RWPE1 (cell line): ENCODE measurements at places on chromosomes 11 and 22.

- peak; percentile 19 for DNase-seq
Observed at GRCh38 chr11:69718147-69718546, 14.3 kb upstream of the FGF19 start.

DNA sequence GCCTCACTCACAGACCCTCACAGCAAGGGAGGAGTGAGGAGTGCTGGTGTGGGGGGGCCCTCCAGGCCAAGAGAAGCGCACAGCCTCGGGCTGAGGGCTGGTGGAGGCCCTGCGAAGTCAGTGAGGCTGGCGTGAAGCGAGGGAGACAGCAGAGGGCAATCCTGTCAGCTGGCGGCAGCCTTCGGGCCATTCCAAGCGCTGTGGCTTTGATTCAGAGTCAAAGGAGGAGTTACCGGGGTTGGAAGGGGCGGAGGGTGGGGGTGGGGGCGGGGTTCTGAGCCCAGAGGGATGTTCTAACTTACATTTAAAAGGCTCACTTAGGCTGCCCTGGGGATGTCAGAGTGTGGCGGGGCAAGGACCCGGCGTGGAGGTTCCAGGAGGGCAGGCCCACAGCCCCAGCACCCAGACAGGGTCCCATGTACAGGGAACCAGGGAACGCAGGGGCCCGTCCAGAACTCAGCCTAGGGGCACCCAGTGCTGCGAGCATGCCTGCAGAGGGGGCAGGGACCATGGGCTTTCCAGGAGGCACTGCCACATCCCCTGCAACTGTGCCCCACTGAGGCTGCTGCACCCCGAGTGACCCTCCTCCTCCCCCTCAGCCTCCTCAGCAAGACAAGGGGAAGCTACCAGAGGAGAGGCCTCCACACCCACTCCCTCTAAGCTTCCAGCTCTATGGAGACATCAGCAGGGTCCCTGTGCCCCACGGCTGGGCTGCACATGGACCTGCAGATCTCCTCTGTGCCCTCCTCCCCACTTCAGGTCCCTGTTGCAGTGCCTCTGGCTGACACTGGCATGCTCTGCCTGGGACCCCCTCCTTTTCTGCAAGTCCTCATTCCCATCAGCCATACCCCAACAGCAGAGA is 39.7 kb upstream of the TTLL12 start:
- peak; percentile 10 for DNase-seq

GRCh38 chr22:17258015-17258787 is 39.0 kb upstream of the ADA2 start:
- DNase-seq: peak; percentile 15

GRCh38 chr11:76670485-76671236 is at the start of gene LRRC32:
Gene LRRC32 (minus strand): TSS chr11:76670747. CDS start chr11:76665954, 4,793 bp downstream.
- DNase-seq: no peak

DNA sequence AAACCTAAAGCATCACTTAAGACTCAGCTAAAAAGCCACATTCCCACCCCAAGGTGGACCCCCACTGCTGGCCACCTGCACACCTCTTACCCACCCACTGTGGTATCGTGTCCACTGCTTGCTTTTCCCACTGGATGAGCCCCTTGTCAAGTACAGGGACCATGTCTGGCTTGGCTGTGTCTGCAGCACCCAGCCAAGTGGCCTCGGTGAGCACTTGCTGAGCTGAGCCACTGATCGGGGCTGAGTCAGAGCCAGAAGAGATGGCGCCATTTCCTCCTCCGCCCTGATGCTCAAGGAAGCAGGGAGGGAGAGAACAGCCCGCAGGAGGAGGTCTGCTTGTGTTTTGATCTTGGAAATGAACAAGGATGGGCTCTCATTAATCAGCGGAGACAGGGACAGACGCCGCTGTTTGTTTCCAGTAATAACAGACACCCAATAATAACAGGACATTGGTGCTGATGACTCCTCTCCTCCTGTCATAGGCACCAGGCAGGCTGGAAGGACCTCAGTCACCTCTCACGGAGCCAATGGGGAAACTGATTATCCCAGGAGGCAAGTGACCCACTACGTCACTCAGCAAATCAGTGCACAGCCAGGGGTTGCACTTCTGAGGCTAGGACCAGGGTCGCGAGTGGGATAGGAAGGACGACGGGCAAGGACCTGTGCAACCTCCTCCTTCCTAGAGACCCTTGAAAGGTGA is 85.2 kb upstream of the RTL6 start:
- DNase-seq: peak; percentile 8

DNA sequence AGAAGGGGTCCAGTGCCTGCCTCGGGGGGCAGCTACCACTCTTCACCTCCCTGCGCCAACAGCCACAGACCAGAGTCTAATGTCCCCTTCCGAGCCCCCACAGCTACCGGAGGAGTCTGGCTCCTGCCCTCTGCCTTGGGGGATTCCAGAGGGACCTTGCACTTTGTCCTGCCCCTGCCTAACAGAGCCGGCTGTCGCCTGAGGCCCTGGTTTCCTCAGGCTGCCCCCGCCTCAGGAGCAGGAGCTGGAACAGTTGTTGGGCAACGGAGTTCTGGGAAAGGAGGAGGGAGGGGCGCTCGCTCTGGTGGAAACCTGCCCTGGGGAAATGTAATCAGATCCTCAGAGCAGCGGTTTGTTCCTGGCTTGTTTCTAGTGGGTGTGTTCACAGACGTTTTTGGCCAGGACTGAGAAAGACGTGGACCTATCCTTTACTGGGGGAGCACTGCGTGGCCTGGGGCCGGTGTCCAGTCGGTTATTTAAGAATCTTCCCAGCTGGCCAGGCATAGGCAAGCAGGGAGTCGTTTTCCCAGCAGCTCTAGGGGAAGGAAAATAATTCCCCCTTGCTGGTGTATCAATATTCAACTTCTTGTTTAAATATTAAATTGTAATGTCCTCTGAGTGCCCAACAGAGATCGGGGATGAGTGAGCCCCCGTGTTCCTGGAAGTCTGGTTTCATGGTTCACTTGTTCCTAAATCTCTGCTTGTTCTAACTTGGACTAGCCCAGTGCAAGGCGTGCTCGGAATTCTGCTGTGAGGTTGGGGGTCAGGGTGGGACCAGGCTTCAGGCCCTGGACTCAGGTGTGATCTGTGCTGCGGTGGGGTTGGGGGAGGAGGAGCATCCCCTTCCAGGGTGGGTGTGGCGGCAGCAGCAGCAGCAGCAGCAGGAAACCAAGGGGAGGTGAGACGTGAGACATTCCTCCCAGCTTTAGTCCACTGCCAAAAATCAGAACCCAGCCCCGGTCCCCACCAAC is 32.1 kb downstream of the A4GALT start:
- DNase-seq: peak; percentile 81

- DNase-seq: peak; percentile 16
Observed at GRCh38 chr22:45208993-45209838, 31.5 kb downstream of the KIAA0930 start.

- DNase-seq: no peak
Observed at GRCh38 chr11:93668171-93668570, 6.7 kb downstream of the CEP295 start.

- peak; percentile 24 for DNase-seq
Observed at GRCh38 chr22:39814899-39815298, 78.7 kb downstream of the ENTHD1 start.

DNA sequence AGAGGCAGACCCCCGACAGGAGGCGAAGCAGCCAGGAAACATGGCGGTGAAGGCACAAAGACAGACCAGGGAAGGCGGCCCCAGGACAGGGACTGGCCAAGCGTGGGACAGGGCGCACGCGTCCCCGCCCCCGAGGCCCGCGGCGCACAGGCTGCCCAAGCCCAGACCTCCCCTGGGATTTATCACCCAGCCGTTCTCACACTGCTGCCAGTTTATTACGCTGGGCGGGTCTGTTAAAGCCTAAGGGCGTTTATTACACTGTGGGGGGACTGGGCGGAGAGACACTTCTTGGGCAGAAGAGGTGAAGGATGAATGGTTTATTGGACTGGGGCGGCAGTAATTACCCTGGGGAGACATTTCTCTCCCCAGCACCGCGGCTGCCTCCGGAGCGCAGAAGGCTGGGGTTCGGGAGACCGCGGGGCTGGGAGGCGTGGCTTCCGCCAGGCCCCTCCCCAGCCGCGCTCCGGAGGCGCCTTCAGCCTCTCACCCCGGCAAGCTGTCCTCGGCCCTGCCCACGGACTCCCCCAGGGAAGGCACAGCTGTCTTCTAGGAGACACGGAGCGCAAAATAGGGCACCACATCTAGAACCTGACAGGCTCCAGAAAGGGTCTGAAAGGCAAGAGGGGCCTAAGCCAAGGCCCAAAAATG is 47.1 kb downstream of the SLC22A12 start:
- no peak for DNase-seq

GRCh38 chr11:65719871-65720210 is 757 bp downstream of the RNASEH2C start:
- DNase-seq: peak; percentile 41

DNA sequence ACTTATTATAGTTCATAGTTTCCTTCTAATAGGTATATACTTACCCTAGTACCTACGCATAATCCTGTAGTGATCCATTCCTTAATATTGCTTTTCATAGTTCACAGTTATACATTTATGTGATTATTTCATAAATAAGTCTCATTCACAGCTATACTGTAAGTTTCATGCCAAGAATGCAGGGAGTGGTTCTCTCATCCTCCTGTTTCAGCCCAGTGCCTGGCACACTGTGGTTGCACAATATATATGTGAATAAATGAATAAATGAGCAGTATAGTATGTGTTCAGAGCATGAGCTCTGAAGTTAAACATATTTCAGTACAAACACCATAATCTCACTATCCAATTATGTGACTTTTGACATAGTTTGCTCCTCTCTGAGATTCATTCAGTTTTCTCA is 115.8 kb downstream of the MAML2 start:
- peak; percentile 20 for DNase-seq

- peak; percentile 78 for DNase-seq
Observed at GRCh38 chr11:119417726-119418540, 5.0 kb downstream of the THY1 start.

GRCh38 chr11:45857961-45858474 is 10.7 kb downstream of the CRY2 start:
- DNase-seq: no peak

DNA sequence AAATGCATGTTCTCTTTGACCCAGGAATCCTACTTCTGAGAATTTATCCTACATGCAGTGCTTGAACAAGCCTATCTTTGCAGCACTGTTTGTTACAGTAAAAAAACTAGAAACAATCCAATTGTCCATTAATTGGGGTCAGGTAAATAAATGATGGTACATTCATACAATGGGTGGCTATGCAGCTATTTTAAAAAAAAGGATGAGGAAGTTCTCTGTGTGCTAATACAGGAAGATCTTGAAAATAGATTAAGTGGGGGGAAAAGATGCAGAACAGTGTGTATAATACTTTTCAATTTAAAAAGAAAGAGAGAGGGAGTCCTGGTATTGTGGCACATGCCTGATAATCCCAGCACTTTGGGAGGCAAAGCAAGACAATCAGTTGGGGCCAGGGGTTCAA is 9.5 kb upstream of the CREB3L1 start:
- DNase-seq: no peak

GRCh38 chr11:85750646-85751045 is 60.3 kb downstream of the SYTL2 start:
- DNase-seq: no peak

- no peak for DNase-seq
Observed at GRCh38 chr22:40235308-40235707, 57.6 kb downstream of the TNRC6B start.

- no peak for DNase-seq
Observed at GRCh38 chr11:64060861-64061444, 25.2 kb downstream of the FLRT1 start.

- DNase-seq: no peak
Observed at GRCh38 chr22:48186146-48186790, 1423.8 kb downstream of the TBC1D22A start.

- no peak for DNase-seq
Observed at GRCh38 chr22:46366801-46367706, 31.5 kb downstream of the TRMU start.

GRCh38 chr11:16899708-16900303 is 114.4 kb downstream of the PLEKHA7 start:
- no peak for DNase-seq

DNA sequence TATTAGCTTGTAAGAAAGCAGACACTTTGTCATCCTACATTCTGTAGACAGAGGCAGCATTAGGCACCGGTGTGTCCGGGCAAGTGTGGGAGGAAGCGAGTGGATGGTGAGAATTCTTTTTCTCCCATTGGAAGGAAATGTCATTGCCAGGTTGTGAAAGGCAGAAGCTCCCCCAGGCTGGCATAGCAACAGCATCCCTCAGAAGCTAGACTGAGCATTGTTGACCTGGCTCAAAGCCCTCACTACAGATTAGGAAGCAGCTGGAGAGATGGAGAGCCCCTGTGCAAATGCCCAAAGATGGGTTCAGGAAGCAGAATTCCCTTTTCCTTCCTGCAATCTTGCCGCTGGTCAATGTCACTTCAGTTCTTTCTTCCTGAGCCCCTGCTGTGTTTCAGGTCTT is 1299.3 kb downstream of the TBC1D22A start:
- no peak for DNase-seq

DNA sequence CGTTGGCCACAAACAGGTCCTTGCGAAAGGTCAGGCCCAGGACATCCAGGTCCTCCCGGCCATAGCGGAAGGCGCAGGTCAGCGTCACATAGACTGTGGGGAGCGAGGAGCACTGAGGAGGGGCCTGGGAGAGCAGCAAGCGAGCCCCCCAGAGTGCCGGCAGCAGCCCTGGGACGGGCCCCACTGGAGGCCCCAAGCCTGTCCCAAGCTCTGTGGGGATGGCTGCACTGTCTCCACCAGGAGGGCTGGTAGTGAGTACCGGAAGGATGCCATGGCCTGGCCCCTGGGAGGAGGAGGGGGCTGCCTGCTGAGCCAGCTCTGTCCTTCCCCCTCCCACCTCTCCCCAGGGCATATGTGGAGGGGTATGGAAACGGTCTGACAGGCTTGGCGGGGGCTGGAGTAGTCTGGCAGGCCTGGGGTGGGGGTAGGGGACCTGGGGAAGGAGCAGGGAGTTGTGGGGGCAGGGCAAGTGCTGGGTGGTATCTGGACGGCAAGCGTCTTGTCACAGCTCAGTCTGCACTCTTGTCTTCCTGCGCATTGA is 42.9 kb downstream of the TPBGL start:
- DNase-seq: no peak

DNA sequence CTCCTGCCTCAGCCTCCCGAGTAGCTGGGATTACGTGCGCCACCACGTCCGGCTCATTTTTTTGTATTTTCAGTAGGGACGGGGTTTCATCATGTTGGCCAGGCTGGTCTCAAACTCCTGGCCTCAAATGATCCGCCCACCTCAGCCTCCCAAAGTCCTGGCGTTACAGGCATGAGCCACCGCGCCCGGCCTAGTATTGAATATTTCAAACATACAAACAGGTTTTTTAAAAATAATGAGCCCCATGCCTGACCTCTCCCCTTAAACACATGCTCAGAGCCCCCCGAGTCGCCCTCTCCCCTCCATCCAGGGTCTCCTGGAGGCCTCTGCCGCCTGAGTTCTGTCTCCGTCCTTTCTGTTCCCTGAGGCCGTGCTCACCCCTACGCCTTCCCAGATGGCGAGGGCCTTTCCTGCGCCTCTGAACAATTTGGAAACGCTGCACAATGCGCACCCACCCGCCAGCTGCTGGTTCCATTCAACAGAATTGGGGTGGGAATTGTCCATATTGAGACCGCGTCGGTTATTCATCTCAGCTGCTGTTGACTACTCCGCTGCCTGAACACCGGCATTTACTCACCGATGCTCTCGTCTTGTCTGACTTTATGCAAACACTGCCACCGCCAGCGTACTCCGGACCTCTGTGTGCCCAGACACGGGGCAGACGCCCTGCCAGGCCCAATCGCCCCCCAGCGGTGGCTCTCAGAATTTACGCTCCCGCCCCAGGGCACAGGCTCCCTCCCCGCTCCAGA is 13.6 kb upstream of the RNH1 start:
- no peak for DNase-seq

- no peak for DNase-seq
Observed at GRCh38 chr11:78961937-78962701, 387.5 kb upstream of the NARS2 start.

- peak; percentile 57 for DNase-seq
Observed at GRCh38 chr11:74696939-74697675, 34.1 kb downstream of the CHRDL2 start.
